ENCODE measurements at places on chromosomes 5 and 9. TPM values are rescaled to one million over a fixed set of nuclear protein-coding genes. Genes with fewer than 3 reads are reported as not detected.

DNA sequence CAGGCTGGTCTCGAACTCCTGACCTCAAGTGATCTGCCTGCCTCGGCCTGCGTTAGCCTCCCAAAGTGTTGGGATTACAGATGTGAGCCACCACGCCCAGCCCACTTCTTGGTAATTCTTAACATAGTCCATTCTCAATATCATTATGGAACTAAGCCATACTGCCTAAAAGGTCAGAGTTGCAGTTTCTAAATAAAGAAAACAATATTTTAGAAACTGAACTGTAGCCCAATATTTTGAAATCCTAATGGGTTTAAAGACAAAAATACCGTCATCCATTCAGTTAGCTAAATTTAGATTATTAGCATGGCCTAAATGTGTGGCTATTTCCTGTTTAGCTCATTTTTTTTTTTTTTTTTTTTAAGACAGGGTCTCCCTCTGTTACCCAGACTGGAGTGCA is 99.5 kb downstream of the USP20 start:
- DNase-seq: no peak

DNA sequence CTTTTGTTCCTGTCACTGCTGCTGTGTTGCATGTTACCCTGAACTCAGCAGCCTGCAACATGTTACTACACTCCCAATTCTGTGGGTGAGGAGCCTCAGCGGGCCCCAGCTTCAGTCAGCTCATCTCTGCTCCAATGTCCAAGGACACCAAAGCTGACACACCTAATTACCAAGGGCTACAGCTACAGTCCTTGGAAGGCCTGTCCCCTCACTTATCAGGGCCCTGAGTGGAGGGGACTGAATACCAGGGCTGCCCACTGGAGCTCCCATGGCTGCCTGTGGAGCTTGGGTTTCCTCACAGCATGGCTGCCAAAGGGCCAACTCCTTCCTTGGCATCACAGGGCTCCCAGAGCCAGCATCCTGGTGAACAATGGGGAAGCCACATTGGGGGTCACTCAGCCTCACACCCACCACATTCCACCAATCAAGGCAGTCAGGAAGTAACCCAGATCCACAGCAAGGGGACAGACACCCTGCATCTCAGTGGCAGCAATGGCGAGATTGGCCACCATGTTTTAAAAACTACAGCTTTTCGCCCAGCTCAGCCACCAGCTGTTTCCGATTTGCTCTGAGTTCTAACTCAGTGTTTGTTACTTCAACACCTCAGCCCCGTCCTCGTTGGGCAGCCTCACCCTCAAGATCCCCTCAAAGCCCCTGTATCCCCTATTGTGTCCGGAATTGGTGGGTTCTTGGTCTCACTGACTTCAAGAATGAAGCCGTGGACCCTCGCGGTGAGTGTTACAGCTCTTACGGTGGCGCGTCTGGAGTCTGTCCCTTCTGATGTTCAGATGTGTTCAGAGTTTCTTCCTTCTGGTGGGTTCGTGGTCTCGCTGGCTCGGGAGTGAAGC is 18.9 kb downstream of the SEMA4D start:
- DNase-seq: no peak

- peak; percentile 56 for DNase-seq
Measured at GRCh38 chr5:144467792-144468191, 297.1 kb downstream of the KCTD16 start.

GRCh38 chr9:35683323-35683722 is 6.4 kb downstream of the TPM2 start:
- DNase-seq: no peak

GRCh38 chr9:136564379-136564988 is 18.6 kb upstream of the NOTCH1 start:
- DNase-seq: no peak

- DNase-seq: no peak
Measured at GRCh38 chr5:167701051-167701450, 590.4 kb upstream of the WWC1 start.

DNA sequence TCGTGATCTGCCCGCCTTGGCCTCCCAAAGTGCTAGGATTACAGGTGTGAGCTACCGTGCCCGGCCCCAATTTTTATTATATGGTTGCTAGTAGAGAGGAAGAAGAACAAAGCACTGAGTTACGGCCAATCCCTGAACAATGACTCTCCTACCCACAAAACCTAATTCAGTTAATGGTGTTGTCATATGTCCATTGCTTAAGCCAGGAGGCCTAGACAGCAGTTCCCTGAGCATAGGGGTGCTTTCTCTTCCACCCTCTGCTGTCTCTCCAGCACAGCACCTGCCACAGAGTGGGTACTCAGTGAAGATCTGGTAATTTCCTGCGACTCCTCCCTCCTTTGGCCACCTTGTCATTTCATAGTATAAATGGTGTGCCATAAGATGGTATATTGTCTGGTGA is 21.4 kb upstream of the LTC4S start:
- no peak for DNase-seq

GRCh38 chr9:89723469-89724100 is 118.8 kb downstream of the GADD45G start:
- no peak for DNase-seq

DNA sequence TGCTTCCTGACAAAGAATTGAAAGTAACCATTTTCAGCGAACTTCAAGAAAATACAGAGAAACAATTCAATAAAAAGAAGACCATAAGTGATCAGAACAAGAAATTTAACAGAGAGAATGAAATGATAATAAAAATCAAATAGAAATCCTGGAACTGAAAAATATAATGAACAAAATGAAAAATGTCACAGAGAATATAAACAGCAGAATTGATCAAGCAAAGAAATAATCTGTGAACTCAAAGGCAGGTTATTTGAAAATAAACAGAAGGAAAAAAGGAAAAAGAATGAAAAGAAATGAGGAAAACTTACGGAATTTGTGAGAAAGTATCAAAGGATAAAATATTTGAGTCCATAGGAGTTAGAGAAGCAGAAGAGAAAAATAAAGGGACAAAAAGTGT is 114.1 kb downstream of the CSNK1G3 start:
- DNase-seq: no peak

GRCh38 chr9:78261403-78262001 is 25.6 kb downstream of the CEP78 start:
- DNase-seq: peak; percentile 40

DNA sequence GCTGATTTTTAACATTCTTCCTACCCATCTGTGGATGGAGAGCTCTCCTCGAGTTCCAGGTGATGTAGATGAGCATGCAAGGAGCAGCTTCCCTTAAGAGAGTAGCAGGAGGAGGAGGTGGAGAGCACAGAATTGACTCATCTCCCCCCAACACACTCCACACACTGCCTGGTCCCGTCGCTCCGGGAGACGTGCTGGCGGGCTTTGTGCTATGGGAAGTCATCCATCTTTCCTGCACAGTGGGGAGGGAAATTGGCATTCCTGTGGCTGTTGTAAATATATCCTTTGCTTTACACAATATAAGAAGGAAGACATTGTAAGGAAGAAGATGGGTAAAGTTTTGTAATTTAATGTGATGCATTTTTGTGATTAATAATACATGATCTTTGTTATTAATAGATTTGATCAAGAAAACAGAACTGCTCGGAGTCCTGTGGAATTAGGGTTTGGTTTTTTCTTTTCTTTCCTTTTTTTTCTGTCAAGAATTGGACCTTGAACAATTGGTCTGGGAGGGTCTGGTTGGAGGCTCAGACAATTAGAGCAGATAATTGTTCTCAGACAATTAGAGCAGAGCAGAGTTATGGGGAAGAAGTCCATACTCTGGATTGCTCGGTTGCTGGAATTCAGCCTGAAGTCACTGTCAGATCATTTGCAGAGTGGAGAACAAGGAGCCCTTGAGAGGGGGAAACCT is 297.8 kb downstream of the GADD45G start:
- no peak for DNase-seq

DNA sequence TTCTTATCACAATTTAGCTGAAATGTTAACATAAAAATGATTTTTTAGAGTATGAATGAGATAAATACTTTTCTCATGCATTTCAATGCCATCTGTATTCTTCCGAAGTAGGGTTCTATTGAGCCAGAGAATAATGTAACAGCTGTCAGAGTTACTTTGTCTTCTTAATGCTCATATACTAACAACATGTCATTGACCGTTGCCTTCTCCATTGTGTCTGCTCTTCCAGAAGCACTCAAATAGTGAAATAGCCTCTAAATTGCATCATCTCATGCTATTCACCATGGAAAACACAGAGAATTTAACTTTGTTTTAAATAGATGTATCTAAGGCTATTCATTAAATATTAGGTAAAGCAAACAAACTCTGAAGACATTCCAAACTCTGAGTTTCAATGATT is 1875.9 kb upstream of the CDH9 start:
- no peak for DNase-seq

GRCh38 chr9:129267141-129267540 is 89.1 kb upstream of the IER5L start:
- no peak for DNase-seq

DNA sequence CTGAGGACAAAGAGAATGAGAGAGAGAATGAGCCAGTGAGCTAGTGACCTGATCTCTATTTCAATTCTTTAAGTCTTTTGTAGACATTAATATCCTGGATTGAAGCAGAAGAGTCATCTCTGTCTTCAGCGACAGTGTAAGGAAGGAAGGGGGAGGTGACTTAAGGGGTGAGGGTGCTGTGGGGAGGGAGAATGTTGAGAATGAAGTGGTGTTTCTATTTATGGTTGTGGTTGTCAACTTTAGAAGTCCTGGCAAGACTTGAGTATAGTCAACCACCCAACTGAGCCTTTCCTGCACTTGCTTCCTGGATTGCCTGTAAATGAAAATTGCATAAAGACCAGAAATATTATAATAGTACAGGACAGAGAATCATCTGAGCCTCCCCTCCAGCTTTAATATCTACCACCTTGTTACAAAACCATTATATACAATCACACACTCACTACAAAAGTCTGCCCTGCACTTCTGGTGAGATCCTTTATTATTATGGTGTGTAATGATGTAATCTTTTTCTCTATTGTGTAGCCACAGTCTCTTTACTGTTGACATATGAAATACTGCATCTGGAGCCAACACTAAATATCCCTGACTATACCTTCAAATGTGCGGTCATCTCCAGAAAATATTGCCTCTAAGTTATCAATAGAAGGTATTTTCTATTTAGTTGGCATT is 91.7 kb downstream of the NTRK2 start:
- no peak for DNase-seq

- no peak for DNase-seq
Measured at GRCh38 chr5:6582507-6583048, 50.3 kb downstream of the NSUN2 start.

- DNase-seq: no peak
Measured at GRCh38 chr5:73630765-73631164, 4.8 kb downstream of the ARHGEF28 start.

- no peak for DNase-seq
Measured at GRCh38 chr5:174188295-174188694, 142.8 kb downstream of the NSG2 start.

GRCh38 chr9:91275655-91276054 is 86.1 kb downstream of the AUH start:
- no peak for DNase-seq

GRCh38 chr5:138668451-138669380 is 84.5 kb upstream of the CTNNA1 start:
- DNase-seq: no peak

DNA sequence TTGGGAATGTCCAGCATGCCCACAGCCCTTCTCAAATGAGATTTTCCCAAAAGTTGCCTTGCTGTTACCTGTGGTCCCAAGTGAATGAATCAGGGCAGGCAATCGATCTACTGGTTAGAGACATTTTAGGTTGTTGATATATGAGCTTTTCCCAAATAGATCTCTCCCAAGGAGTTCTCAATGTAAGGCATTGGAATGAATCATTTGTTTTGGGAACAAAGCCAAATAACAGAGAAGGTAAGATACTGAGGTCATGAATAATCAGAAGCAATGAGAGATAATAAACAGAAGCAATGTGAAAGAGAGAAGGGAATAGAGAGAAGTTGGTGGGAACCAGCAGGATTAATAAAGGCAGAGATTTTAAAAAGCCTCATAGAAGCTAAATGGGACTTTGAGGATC is 93.6 kb upstream of the FER start:
- DNase-seq: no peak

DNA sequence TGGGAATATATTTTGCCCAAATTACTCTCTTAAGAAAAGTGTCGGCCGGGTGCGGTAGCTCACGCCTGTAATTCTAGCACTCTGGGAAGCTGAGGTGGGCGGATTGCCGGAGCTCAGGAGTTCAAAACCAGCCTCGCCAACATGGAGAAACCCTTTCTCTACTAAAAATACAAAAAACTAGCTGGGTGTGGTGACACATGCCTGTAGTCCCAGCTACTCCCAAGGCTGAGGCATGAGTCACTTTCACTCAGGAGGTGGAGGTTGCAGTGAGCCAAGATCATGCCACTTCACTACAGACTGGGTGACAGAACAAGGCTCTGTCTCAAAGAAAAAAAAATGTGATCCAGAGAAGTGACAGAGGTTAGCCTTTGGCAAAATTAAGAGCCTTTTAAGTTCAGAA is 26.4 kb upstream of the TMEM171 start:
- DNase-seq: peak; percentile 6

Gene LCN6
- total RNA-seq: not detected

Gene MED7
- total RNA-seq: 10.4 TPM

Gene GNA14
- 1.2 TPM for total RNA-seq

Gene DMRTA1
- total RNA-seq: 4.3 TPM

Gene WHRN
- total RNA-seq: 3.1 TPM

Gene CCNJL
- 0.72 TPM for total RNA-seq

Gene PHF24
- 1.9 TPM for total RNA-seq

Gene P4HA2
- 151 TPM for total RNA-seq

Gene KCNT1
- 3.6 TPM for total RNA-seq

Gene TCF7
- 0.96 TPM for total RNA-seq

Gene WNT8A
- 7.2 TPM for total RNA-seq

Gene FRMD3
- total RNA-seq: 51.3 TPM
